ENCODE measurements at places on chromosomes 3 and 15.
A peak's percentile ranks its signal among the peaks of the same experiment; 100 is the strongest.

GRCh38 chr3:9946112-9947024 lies 5.8 kb downstream of the PRRT3 start:
- peak; percentile 43 for DNase-seq

- DNase-seq, result no peak
These were observed 1.3 kb downstream of the DENND6A start for GRCh38 chr3:57691411-57692132.

DNA sequence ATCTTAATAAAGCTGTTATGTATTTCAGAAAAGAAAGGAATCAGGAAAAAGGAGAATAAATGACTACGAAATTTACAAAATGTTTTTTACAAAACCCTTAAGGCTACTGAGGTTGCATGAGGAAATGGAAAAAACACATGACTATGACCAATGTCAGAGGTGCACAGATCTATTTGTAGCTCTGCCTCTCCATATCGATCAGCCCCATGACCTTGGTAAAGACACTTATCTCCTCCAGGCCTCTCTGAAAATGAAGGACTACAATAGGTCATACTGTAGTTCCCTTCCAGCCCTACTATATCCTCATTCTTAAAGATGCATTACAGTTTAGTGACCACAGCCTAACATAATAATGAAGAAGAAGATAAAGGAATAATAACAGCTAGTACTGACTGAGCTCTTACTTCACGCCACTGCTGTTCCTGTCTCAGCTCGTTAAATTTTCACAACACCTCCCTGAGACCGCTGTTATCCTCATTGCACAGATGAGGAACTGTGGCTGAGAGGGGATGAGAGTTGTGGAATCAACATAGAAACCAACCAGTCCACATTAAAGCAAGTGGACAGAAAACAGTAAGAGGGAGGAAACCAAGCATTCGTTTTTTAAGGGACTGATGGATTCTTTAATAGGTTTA lies 163.2 kb downstream of the MAGI1 start:
- no peak for DNase-seq

GRCh38 chr3:101212730-101213129 lies 107.6 kb downstream of the IMPG2 start:
- DNase-seq, result no peak

DNA sequence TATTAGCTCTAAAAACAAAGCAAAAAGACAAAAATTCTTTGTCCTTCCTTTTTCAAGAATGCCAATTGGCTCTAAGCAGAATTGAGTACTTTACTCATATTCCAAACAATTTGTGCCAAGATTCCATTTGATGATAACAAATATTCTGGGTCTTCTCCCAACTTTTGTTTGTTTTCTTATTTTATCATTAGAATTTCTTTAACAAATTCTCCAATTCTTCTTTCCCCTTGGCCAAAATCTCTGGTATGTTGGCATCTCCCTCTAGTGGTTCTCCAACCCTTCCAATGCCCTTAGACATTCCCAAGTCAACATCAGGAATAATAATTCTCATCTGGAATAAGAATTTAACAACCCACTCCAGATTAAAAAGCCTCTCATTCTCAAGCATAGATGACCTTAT lies 5.3 kb downstream of the CPOX start:
- no peak for DNase-seq

- DNase-seq, result peak; percentile 64
These were observed 466.2 kb upstream of the ADAMTS9 start for GRCh38 chr3:65153850-65154512.

DNA sequence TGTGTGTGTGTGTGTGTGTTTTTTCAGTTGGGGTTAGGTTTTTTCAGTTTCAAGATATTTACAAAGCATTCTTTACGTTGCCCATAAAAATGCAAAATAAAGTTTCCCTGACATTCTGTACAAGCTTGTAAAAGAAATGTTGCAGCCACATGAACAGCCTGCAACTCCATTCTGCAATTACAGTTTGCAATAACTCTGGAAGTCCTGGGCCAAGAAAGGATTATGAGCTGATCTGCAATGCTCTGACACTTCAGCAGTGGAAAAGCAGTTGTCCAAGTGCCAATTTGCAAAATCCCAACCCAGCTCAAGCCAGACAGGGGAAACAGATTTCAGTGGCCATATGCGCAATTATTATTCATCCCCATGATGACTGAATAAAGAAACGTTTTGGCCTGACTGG lies 322.1 kb downstream of the MEX3B start:
- DNase-seq, result peak; percentile 69

GRCh38 chr15:58346361-58346760 lies 85.4 kb upstream of the LIPC start:
- DNase-seq, result no peak

- DNase-seq, result no peak
These were observed 38.5 kb upstream of the XCR1 start for GRCh38 chr3:46065750-46066256.

DNA sequence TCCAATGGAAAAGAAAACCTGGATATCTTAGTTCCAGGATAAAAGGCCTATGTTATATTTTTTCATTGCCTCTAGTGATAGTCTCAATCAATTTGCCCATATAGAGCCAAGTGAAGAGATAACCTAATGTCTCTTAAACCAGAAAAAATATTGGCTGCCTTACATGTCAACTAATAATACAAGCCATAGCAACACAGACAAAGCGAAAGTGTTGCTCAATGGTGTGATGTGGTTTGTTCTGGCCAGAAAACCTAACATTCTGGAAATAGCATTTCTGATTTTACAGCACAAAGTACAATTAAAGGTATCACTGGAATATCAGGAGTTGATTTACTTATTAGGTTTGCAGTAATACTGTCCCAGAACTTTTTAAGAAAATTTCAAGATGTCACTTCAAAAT lies 101.5 kb downstream of the ATP8B4 start:
- no peak for DNase-seq

DNA sequence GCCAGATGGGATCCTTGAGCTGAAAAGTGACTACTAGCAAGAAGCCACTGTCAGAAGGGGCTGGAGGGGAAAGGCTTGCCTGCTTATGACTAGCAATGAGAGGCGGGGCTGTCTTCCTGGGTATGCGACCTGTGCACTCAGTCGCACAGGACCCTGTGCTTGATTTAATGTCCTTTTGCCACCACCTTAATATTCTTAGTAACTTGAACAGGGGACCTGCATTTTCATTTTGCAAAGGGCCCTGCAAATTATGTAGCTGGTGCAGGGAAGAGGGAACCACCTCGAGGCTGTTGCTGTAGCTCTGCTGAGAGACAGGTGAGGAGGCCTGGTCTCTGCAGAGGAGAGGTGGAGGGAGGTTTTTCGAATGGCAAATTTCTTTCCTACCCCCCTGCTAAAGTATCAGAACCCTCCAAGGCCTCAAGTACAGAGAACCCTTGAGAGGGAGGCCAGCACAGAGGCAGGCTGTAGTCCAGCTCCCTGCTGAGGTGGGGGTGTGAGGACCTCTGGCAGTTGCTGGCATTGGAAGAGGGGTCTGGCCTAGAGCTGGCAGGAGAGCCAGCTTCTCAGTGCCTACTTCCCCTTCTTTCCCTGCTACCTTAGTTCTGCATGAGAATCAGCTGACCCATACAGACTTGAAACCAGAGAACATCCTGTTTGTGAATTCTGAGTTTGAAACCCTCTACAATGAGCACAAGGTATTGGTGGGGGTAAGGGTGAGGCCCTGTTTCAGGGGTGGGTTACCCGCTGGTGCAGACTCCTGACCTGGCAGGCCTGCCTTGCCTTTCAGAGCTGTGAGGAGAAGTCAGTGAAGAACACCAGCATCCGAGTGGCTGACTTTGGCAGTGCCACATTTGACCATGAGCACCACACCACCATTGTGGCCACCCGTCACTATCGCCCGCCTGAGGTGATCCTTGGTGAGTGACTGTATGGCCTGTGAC lies 11.4 kb downstream of the CLK3 start:
- no peak for DNase-seq

- no peak for DNase-seq
These were observed 14.6 kb upstream of the RFTN1 start for GRCh38 chr3:16528106-16528505.

- DNase-seq, result no peak
These were observed 63.0 kb downstream of the MINAR1 start for GRCh38 chr15:79494963-79495755.

DNA sequence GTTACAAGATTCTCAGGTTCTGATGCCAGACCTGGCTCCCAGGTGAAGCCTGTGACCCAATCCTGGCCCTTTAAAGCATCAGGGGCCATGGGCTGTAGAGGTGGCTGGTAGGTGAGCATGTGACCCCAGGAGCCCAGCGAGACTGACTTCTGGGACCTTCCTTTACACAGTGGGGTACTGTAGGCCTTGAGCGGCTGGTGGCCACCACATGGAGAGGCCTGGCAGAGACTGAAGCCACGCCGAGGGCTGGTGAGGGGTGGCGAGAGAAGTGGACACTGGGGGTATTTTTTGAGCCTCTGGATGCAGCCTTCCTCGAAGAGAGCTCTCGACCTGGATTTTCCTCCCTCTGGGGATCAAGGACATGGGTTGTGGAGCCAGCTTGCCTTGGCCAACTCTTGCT lies 71.2 kb upstream of the ITGA11 start:
- DNase-seq, result no peak

DNA sequence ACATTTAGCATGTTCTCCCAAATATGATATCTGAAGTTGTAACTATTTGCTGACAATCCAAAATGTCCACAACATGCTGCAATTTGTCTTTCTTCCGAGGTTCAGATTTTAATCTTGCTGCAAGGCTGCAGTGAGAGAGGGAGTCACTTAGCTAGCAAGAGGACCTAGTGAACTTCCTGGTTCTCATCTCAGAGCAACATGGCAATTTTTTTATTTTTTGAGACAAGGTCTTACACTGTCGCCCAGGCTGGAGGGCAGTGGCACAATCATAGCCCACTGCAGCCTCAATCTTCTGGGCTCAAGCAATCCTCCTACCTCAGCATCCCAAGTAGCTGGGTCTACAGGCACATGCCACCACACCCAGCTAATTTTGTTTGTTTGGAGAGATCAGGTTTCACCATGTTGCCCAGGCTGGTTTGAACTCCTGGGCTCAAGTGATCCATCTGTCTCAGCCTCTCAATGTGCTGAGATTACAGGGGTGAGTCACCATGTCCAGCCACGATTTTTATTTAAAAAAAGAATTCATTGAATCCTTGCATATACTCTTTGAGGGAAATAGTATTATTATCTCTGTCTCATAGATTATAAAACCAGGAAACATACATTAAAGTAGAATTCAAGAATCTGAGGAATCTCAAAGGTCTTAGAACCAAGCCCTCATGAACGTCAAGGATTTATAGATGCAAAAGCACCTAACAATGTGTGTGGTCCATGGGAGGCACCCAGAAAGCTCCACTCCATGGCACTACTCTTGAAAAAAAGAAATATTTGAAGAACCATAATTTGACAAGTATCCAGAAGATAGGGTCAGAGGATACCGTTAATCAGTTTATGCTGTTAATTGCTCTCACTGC lies 9.1 kb downstream of the HDC start:
- no peak for DNase-seq
